ENCODE measurements at places on chromosomes 16 and 17. TPM values are rescaled to one million over a fixed set of nuclear protein-coding genes. Genes with fewer than 3 reads are reported as not detected.

- no peak for DNase-seq
These were observed 11.5 kb downstream of the KLHL36 start for GRCh38 chr16:84659656-84660300.

TPSG1 gene
- not detected for total RNA-seq

- no peak for DNase-seq
These were observed 1.6 kb upstream of the SMTNL2 start for GRCh38 chr17:4582691-4583090.

DNA sequence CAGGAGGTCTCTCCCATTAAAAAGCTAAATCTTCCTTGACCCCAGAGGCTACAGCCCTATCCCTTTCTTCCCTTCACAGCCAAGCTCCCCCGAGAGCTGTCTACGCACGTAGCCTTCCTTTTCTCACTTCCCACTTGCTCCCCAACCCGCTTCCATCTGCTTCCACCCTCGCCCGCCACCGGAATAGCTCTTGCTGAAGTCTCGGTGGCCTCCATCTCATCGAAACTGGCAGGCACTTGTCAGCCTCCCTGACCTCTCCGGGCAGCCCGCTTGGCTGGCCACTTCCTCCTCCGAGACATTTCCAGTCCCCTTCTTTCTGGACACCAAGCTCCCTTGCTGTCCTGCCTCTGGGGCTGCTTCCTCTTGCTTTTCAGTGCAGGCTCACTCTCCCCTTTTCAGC lies 10.7 kb upstream of the EPOP start:
- DNase-seq, result no peak

DNA sequence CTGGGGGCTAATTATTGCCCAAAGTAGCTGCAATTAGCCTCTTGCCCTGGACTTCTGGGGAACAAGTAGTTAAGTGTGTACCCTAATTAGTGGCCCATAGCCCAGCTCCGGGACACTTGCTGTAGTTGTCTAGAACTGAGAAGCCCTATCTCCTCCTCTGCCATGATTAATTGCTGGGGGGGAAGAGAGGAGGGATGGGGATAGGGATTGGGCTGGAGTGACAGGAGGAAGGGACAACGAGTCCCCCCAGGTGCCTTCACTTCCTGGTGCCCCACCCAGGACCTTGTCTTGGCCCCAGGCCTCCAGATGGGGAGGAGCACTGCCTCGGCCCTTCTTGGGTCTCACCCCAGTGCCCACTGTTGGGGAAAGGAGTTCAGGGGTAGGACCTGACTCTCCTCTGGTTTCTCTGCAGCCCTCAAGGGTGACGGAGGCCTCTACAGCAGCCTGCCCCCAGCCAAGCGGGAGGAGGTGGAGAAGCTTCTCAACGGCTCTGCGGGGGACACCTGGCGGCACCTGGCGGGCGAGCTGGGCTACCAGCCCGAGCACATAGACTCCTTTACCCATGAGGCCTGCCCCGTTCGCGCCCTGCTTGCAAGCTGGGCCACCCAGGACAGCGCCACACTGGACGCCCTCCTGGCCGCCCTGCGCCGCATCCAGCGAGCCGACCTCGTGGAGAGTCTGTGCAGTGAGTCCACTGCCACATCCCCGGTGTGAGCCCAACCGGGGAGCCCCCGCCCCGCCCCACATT lies 17.4 kb downstream of the NGFR start:
- DNase-seq, result no peak

MT1H gene
- total RNA-seq, result not detected

- DNase-seq, result no peak
These were observed 1.3 kb upstream of the TRPV1 start for GRCh38 chr17:3610523-3610922.

- DNase-seq, result peak; percentile 94
These were observed at the start of gene DOK4 for GRCh38 chr16:57485916-57486857. TSS of gene DOK4 (minus strand) at chr16:57486493. CDS start at chr16:57479507, 6,986 bp downstream.

GRCh38 chr17:2253768-2254406 lies 49.7 kb downstream of the SMG6 start:
- DNase-seq, result no peak

SPATA22 gene
- total RNA-seq, result not detected

- no peak for DNase-seq
These were observed 1.0 kb downstream of the BAHCC1 start for GRCh38 chr17:81396278-81396721.

- peak; percentile 40 for DNase-seq
These were observed 90.1 kb downstream of the EFCAB13 start for GRCh38 chr17:47413872-47414271.

WSCD1 gene
- not detected for total RNA-seq

TBC1D3K gene
- total RNA-seq, result not detected

- no peak for DNase-seq
These were observed 691.6 kb downstream of the WWOX start for GRCh38 chr16:78791011-78791410.

DNA sequence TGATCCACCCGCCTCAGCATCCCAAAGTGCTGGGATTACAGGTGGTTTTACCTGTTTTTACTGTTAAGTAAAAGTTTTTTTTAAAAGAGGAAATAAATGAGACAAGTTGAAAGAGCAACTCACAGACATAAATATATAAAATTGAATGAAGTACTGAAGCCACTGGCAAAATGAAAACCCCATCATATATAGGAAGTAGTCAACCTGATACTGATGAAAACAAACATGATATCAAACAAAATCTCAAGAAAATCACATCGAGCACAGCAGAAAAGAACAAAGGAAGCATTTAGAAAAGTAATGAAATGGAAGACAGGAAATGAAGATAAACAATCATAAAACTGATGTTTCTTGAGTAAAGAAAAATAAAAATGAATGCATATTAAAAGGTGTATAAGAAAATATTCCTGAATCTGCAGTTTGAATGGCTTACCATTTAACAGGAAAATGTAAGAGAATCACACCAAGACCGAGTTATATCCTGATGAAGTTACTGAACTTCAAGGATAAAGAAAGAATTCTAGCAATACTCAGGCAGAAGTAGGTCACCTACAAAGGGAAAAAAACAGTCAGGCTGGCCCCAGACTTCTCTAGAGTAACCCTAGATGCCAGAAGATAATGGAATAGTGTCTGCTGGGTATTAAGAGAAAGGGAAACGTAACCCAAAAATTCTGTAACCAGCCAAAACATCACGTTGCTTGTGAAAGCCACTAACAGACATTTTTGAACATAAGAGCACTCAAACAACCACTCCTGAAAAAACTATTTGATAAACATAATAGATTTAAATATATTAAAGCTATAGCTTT lies 31.5 kb downstream of the UBE2G1 start:
- DNase-seq, result no peak

- DNase-seq, result peak; percentile 58
These were observed 7.0 kb upstream of the ZFHX3 start for GRCh38 chr16:73054813-73055482.

DNA sequence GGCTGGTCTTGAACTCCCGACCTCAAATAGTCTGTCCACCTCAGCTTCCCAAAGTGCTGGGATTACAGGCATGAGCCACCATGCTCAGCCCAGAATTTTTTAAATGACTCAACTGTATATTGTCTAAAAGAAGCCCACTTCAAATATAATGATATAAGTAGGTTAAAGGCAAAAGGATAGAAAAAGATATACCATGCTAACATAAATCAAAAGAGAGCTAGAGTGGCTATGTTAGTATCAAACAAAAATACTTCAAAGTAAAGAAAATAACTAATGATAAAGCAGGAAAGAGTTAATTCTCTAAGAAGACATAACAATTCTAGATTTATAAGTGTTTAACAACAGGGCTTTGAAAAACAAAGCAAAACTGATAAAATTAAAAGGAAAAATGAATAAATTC lies 13.3 kb upstream of the MPO start:
- DNase-seq, result no peak

KLHL36 gene
- 83.9 TPM for total RNA-seq

- peak; percentile 0 for DNase-seq
These were observed 1643.5 kb downstream of the TP53TG3F start for GRCh38 chr16:35102780-35103403.
